ENCODE measurements at places on chromosomes 6 and 20.

GRCh38 chr6:63355632-63356031, 35.8 kb upstream of the LGSN start:
- no peak for DNase-seq

GRCh38 chr6:30542404-30542725, 13.9 kb downstream of the GNL1 start:
- DNase-seq = no peak

GRCh38 chr6:137819740-137820139, 47.3 kb upstream of the TNFAIP3 start:
- DNase-seq = no peak

- DNase-seq = peak; percentile 78
Measured at GRCh38 chr20:3744806-3745685, 12.6 kb downstream of the HSPA12B start.

DNA sequence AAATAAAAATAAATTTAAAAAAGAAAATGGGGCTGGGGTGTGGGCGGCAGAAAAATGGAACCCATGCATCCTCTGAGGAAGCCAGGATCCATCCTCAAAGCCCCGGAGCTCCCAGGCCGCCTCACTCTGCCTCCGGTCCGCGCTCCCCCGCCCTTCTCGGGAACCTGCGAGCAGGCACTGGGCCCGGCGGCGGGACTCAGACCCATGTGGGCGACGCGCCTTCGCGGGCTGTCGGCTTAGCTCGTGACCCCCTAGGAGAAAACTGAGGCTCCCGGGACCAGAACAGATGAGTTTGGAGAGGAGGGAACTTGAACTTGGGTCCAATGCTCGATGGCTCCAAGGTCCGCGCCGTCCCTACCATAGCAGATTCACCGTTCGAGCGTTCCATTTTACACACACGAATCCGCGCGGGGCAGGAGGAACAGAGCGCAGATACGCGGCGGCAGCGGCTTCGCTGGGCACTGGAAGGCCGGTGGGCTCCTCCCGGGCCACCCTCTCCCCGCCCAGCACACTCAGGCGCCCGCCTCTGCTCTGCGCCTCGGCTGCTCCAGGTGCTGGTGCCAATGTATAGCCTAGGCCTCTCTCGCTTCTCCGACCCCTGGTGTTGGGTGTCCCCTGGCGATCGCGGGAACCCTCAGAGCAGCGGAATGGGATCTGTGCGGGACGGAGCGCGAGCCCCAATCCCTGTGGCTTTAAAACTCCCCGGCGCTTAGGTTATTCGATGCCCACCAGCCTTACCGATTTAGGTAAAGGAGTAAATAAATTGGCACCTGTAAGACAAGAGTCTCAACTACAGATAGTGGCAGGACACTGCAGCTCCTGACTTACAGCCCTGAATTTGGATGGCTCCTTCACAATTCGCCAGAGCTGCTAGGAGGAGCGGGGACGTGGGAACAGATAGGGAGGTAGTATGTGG, 39.2 kb downstream of the DPPA5 start:
- DNase-seq = no peak

GRCh38 chr6:169019727-169020491, 233.7 kb downstream of the THBS2 start:
- no peak for DNase-seq

GRCh38 chr20:11799281-11799684, 118.4 kb upstream of the BTBD3 start:
- DNase-seq = no peak

- DNase-seq = no peak
Measured at GRCh38 chr20:63394069-63394919, 33.1 kb upstream of the CHRNA4 start.

DNA sequence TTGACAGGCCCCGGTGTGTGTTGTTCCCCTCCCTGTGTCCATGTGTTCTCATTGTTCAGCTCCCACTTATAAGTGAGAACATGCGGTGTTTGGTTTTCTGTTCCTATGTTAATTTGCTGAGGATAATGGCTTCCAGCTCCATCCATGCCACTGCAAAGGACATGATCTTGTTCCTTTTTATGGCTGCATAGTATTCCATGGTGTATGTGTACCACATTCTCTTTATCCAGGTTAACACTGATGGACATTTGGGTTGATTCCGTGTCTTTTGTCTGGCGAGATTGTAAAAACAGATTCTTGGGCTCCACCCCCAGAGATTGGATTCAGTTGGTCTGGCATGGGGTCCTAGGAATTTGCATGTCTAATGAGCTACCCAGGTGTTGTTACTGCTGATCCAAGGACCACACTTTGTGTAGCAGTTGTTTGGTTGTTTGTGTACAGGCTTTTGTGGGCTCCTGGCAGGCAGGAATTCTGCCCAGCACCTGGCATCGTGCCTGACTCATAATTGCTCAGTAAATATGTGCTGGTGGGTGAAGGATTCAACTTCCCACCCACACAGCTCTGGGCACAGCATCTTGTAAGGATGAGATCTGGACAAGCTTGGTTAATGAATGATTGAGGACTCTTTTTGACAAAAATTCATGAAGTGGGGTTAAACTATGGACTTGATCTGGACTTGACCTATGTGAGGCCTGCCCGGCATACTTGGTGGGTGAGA, 5.2 kb downstream of the TOX2 start:
- DNase-seq = no peak

DNA sequence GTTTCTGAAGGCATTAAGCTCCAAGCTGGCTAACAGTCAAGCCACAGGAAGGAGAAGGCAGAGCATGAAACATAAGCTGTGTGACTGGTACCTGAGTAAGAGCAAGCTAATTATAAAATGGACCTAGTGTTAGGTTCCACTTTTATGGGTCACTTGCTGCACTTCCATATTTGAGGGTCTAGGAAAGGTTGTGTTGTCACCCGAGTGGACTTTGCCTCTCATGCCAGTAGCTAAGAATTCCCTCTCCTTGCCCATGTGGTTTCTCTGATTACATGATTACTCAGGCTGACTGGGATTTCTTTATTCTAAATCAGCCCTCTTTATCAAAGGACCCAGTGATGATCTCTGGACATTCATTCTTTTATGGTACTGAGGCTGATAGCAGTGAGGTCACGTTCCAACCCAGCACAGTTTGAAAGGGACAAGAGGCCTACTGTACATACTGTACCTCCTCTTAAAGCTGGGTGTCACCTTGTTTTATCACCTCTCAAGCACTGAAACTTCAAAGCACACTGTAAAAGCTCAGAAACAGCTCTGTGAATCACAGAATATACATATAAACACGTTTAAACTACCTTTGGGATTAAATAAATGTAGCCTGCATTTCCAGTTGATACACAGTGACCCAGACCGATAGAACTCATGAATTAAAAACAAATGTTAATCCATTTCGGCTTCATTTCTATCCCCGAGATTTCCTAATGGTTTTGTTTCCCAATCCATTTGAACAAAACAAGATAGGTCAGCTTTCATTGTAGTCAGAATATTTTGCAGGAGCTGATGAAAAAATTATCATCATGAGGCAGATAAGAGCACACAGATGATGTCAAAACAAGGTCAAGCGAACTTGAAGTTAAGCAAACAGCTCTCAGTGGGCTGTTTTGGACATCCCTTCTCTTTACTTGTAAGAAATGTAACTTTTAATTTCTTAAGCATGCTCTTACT, 96.5 kb downstream of the ALDH8A1 start:
- DNase-seq = peak; percentile 35

Measured in Panc1 (cell line).